ENCODE measurements at places on chromosomes 6 and 20. TPM values are rescaled to one million over a fixed set of nuclear protein-coding genes. Genes with fewer than 3 reads are reported as not detected.

DNA sequence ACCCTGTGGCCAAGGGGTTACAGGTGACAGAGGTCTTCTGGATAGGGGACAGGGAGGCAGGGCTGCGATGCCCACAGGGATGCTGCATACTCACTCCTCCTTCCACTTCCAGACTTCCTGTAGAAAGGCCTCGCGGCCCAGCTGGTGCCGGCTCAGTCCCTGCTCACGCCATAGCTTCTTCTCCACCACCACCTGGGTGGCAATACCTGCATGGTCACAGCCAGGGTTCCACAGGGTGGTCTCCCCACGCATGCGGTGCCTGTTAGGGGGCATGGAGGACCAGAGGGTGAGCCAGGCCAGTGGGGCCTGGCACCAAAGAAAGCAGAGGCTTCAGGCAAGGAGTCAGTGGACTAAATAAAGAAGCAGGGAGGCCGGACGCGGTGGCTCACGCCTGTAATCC lies 8.3 kb upstream of the VWA7 start:
- no peak overlapping the region for H3K4me3 ChIP-seq
- DNase-seq, result no peak
- H3K36me3 ChIP-seq, result peaks cover 44% of the 10 kb centered on the region
- H3K4me1 ChIP-seq, result no peaks in the 10 kb centered on the region
- H3K27ac ChIP-seq, result no peak overlapping the region

DLL1 gene
- 39.3 TPM for polyA plus RNA-seq

CST2 gene
- polyA plus RNA-seq, result 0.07 TPM

FAM162B gene
- polyA plus RNA-seq, result 0.73 TPM

DNA sequence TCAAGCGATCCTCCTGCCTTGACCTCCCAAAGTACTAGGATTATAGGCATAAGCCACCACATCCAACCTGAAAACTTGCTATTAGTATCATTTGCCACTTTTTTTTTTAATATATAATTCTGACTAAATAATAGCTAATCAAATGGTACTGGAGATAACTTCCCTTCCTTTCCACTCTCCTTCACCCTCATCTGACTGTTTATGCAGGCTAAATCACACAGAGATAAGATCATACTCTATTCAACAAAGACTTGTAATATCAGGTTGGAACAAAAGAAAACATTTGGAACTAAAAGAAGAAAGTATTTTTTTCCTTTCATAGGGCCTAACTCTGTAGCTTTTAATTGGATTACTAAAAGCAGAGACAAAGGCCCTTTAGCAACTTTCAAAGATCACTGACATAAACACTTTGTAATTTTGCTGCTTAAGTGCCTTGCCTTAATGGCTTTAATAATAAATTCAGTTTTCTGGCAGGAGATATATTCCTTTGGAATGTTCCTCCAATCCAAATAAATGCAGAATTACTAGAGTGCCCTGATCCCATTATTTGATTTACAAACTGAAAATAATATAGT lies 198.7 kb upstream of the ASCC3 start:
- H3K4me3 ChIP-seq, result no peak overlapping the region
- H3K27ac ChIP-seq, result no peak overlapping the region
- H3K27me3 ChIP-seq, result no peaks in the 10 kb centered on the region
- H3K36me3 ChIP-seq, result no peaks in the 10 kb centered on the region
- H3K4me1 ChIP-seq, result no peaks in the 10 kb centered on the region
- DNase-seq, result no peak

OR12D3 gene
- not detected for polyA plus RNA-seq

COX4I2 gene
- 1.8 TPM for polyA plus RNA-seq
